ENCODE measurements at places on chromosomes 3 and 15.

DNA sequence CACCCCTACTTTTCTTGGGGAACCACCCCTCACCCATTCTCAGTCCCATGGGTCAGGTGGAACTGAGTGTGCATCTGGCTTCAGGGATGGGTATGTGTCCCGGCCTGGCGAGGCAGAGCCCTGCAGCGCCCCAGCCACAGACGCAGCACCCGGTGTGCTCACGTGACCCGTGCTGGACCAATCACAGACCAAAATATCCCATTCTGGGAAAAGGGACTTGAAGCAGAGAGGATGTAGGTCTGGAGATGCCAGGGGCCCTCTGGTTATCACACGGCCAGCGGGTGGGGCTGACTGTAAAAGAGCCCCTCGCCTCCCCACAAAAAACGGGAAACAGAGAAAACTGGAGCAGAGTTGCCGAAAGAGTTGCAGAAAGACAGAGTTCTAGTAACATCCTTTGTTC is 138.0 kb upstream of the RAD18 start:
- DNase-seq: no peak

DNA sequence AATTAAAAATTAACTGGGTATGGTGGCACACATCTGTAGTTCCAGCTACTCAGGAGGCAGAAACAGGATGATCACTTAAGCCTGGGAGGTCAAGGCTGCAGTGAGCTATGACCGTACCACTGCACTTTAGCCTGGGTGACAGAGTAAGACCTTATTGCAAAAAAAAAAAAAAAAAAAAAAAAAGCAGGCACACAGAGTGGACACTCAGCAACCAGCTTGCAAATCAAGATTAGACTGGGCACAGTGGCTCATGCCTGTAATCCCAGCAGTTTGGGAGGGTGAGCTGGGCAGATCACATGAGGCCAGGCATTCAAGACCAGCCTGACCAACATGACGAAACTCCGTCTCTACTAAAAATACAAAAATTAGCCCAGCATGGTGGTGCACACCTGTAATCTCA is 5.4 kb downstream of the CLN6 start:
- no peak for DNase-seq

DNA sequence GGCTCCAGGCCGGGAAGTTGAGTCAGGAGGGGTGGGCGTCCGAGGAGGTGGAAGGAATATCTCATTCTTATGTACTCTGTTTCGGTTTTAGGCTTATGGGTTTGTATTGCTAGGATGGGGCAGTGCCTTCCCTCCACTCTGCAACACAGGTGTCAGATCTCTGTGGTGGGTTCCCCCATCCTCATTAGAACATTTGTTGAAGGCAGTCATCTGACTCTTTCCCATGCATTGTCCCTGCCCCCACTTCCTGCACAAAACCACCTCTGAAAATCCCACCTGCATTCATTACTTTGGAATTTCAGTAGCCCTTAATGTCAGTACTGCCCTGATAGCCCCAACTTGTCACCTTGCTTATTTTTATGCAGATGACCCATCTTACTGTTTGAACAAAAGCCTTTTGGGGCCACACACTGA is 29.5 kb downstream of the GYG1 start:
- no peak for DNase-seq

- no peak for DNase-seq
Measured at GRCh38 chr3:194364314-194364651, 5.3 kb downstream of the LRRC15 start.

- no peak for DNase-seq
Measured at GRCh38 chr3:144499001-144499930, 527.6 kb downstream of the DIPK2A start.

DNA sequence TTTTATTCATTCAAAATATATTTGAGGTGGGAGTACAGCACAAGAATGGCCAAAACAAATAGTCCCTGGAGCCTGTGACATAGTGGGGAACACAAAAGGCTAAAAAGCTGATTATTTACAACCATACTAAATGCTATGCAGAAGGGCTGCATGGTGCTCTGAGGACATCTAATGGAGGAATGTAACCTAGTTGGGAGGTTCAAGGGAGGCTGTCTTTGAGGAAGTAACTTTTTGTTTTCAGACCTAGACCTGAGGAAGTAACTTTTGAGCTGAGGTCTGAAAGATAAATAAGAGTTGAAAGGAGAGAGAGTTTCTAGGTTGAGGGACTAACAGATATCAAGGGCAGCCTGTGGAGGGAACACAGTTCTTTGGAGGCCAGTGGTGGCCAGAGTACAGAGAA is 34.8 kb upstream of the RASA2 start:
- DNase-seq: no peak

- no peak for DNase-seq
Measured at GRCh38 chr3:11140713-11141104, 13.6 kb upstream of the HRH1 start.

- DNase-seq: no peak
Measured at GRCh38 chr3:121690777-121691405, 30.2 kb upstream of the HCLS1 start.

GRCh38 chr3:160312014-160312624 is 86.9 kb downstream of the C3orf80 start:
- DNase-seq: no peak

- DNase-seq: no peak
Measured at GRCh38 chr3:33277193-33277882, at the start of gene FBXL2. Gene FBXL2 (plus strand): TSS chr3:33277442. CDS start chr3:33277513, 71 bp downstream.

DNA sequence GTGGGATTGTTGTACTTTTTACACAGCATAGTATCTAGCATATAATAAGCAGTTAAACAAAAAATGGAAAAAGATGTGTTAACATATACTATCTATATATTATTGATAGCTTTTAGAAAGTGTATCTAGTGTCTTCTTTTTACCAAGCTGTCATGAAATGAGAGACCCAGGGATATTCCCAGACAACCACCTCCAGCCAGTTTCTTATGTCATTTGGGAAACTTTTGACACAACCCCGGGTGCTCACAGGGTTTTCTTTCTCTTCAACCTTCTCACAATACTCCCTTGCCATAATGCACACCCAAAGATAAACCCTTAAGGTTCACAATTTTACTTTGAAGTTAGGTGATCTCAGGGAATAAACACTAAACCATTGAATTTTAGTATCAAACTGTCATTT is 4.8 kb upstream of the PLA1A start:
- DNase-seq: no peak

- DNase-seq: no peak
Measured at GRCh38 chr3:30577788-30578187, 28.6 kb upstream of the TGFBR2 start.

GRCh38 chr15:59237119-59237855 is 30.6 kb downstream of the LDHAL6B start:
- no peak for DNase-seq

- DNase-seq: no peak
Measured at GRCh38 chr3:116841003-116841735, 131.6 kb downstream of the TUSC7 start.

GRCh38 chr15:74829991-74830390 is 3.6 kb downstream of the CPLX3 start:
- no peak for DNase-seq

- DNase-seq: no peak
Measured at GRCh38 chr3:23192816-23193215, 10.3 kb upstream of the UBE2E2 start.

GRCh38 chr3:194275291-194275690 is 75.8 kb downstream of the CPN2 start:
- DNase-seq: no peak

DNA sequence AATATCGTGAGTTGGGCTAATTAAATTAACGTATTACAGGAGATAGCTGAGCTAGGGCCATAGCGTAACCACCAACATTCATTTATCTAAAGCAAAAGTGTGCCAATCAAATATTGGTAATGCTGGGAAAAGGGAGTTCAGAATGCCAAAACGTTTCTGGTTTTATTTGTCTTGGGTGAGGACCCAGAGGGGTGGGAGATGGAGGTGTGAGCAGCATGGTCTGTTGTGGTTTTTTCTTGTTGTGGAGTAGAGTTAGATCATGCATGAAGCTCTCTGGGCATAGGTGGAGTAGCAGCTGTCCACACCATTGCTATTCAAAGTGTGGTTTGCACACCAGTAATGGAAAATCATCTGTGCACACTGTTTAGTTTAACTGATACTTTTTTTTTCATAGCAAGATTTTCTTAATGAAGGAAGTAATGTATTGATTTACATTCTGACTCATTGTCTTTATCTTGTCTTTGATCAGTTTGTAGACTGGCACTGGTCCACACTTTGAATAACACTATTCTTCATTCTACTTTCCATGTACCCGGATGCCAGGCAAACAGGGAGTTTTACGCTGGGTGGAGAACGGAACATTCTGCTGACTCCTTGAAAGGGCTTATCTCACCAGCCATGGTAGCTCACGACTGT is 50.8 kb upstream of the CRTC3 start:
- no peak for DNase-seq

- no peak for DNase-seq
Measured at GRCh38 chr3:57729334-57730045, 26.6 kb upstream of the SLMAP start.

- no peak for DNase-seq
Measured at GRCh38 chr3:57646723-57647122, 46.2 kb downstream of the DENND6A start.

DNA sequence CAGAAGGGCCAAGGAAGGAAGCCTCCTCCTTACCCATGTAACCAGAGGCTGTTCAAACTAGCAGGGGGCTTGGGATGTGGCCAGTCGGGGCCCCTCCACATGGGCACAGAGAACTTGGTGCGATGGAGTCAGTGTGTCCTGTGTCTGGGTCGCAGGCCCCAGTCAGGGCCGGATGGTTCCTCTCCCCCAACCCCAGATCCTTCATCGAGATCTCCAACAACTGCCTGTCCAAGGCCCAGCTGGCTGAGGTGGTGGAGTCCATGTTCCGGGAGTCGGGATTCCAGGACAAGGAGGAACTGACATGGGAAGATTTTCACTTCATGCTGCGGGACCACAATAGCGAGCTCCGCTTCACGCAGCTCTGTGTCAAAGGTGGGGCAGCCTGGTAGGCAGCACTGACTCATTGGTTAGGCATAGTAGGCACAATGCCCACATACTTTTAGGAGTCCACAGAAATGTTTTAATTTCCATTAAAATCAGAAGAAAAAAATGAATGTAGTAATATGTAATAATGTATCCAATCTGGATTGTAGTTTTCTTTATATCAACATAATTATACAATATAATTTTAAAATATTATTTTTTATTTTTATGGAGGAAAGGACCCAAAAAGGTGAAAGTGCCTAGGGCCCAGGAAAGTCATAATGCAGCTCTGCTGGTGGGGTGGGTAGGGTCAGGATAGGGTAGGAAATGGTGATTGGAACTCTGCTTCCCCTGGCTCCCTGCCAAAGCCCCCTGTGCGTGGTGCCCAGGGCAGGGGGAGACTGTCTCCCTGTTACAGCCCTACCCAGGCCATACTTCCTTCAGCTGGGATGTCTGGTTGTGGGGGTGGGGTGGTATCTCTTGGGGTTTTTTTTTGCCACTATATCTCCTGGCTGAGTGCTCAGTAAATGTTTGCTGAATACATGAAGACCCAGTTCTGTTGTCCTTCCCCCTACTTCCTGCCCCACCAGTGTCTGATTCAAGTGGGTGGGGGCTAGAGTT is 18.6 kb downstream of the DUOX1 start:
- no peak for DNase-seq

- DNase-seq: no peak
Measured at GRCh38 chr3:16849795-16850194, 35.0 kb upstream of the PLCL2 start.

DNA sequence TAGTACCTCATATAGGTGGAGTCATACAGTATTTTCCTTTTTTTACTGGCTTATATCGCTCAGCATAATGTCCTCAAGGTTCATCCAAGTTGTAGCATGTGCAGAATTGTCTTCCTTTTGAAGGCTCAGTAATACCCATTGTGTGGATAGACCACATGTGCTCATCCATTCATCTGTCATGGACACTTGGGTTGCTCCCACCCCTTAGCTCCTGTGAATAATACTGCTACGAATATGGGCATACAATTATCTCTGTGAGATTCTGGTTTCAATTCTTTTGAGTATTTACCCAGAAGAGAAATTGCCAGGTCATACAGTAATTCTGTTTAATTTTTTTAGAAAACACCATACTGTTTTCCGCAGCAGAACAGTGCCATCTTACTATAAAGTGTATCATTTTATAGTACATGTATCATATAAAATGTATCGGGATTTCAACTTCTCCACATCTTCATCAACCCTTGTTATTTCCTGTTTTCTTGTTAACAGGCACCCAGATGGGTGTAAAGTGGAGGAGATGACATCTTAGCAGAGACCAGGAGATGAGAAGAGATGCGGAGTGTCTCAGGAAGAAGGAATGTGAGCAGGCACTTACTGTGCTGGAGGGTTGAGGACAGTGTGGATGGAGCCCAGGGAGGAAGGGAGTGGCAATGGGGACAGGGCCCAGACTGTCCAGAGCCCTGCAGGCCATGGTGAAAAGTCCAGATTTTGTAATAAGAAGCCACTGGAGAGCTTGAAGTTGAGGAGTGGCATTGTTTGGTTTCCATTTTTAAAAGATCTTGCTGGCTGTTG is 27.0 kb upstream of the PRR23E start:
- DNase-seq: no peak

DNA sequence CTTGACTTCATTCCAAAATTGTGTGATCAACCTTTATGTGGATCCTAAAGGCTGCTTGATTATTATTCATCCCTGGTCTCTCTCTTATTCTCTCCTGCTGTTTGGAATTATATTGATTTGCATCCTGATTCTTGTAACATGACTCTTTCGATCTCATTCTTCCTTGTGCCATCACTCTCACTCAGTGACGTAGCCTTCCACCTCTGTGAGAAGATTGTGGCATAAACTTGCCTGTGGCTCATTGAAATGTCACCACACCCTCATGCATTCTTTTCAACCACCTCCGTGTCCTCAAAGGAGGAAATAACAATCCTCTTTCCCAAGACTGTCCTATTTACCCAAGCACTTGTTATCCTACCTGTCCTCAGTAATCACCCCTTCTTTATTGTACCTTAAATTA is 41.3 kb upstream of the GCNT3 start:
- no peak for DNase-seq

DNA sequence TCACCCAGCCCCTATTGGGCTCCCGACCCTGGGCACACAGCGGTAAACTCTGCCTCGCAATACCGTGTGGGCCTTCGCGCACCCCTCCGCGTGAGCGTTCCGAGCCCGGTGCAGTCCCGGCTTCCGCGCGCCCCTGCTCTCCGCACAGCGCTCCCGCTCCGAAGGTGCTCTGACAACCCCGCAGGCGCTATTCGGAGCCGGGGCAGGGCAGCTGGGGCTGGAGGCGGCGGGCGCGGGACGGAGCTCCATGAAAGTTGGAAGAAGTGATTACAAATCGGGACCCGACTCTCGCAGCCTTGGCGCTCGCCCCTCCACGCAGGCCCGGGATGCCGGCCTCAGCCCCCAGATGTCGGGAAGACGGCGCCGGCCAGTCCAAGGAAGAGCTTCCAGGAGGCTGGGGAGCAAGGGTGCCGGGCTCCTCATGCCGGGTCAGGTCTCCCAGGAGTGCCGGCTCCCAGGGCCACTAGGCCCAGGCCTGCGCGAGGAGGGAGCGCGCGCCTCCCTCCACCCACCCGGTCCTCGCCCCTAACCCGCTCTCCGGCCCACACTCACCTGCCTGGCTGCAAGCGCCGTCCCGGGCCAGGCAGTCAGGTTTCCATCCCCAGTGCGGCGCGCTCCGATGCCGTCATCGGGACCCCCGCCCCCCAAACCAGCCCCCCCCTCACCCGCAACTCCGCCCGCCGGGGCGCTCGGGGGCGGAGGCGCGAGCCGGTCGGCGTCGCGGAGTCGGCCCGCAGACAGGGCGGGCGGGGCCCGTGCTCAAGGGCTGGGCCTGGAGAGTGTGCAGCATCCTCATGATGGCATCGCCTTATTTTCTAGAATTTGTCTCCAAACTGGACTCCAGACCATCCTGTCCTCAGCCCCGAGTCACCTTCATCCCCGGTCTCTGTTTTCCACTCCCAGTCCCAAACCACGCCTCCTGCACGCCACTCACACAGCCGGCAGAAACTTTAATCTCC is at the start of gene KIF7:
Gene KIF7, minus strand, starts transcription at position 621 of the 959 bp plus-strand sequence. CDS start 2,537 bp downstream, outside the sequence.
- no peak for DNase-seq
